H9 (cell line): ENCODE measurements at places on chromosomes 6 and 20. TPM values are rescaled to one million over a fixed set of nuclear protein-coding genes. Genes with fewer than 3 reads are reported as not detected.

DNA sequence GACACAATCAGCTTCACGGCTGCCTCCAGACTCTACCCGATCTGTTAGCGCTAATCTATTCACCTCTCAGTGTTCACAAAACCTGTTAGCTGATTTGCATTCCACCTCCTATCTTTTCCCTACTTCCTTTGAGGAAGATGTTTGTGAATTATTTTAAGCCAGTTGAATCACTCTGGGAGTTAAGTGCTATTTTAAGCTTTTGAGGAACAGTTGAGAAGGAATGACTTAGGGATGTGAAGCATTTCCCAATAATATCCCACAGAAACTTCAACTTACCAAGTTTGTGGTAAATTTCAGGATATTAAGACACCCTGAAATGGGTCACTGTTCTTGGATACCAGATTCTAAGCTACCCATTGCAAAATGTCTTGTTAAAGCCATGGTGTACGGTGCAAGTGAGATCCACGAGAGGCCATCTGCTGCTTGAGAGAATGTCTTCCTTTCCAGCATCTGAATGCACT, 145.2 kb upstream of the CITED2 start:
- no peak for DNase-seq

Gene AGER
- total RNA-seq = 14.3 and 17.8 TPM in 2 replicates

Gene RAB44
- 0.04 TPM in 1 of 2 replicates, not detected in the other for total RNA-seq

DNA sequence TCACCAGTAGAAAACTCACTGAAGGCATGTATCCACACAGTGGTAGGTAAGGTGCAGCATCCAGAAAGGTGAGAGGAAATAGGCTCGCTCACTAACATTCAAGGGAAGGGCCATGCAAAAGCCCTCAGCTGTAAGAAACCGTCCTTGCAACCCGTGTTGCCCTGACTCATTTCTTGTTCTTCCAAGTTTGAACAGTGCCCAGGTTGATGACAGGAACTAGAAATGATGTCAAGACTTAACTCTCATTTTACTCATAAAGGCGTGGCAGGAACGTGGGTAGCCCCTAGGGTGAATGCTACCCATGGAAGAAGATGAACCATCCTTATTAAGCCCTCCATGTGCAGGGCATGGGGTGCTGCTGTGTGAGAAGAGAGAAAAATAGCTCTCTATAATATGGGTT, 187.6 kb downstream of the CD83 start:
- no peak for DNase-seq

GRCh38 chr6:119200512-119201175, 122.2 kb upstream of the FAM184A start:
- no peak for DNase-seq

DNA sequence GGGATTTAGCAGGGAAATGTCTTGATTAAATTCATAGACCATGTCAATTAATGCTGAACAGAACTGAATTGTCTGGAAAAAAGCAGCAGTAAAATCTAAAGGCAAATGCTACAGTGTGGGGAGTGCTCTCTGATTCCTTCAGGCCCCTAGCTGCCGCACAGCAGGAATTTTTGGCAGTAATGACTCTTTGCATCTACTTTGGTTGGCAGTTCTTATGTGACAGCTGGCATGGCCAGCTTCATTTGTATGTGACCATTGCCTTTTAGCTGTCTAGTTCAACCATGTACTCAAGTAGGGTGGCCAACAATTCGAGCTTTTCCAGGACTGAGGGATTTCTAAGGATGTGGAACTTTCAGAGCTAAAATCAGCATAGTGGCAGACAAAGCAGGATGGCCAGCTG, 499.1 kb upstream of the MAN1A1 start:
- DNase-seq = no peak
